ENCODE measurements at places on chromosomes 2 and 18.

DNA sequence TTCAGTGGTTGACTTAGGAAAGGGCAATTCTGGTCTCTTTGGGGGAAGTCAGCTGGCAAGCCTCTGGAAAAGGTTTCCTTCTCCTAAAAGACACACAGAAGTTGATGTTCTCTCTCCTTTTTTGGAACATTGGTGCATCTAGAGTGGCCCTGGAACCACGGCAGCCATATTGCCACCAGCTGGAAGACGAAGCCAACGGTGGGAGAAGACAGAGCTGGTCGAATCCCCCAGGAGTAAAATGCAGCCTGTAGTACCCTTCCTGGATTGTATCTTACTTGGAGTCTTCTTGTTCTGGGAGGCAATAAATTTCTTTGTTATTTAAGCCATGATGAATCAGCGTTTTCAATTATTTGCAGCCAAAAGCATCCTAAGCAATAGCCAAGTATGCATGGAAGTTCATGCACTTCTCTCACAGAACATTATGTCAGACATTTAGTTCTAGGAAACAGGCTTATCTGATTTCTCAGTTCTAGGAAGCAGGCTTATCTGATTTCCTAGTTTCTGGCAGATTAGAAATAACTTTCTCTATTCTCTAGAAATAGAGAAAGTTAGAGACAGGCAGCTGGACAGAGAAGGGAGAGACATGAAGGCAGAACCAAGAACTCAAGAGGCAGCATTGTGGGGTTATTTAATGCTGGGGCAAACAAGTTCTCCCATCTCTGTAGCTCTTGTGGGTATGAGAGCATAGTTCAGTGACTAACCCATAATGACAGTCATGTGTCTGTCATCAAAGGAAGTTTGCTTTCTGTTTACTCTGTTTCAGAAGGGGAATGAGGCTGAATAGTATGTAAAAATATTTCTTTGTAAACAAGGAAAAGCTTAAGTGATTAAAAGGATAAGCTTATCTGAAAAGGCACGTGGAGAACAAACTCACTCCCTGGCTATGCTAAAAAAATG, 40.5 kb upstream of the NABP1 start:
- peak; percentile 89 for DNase-seq

DNA sequence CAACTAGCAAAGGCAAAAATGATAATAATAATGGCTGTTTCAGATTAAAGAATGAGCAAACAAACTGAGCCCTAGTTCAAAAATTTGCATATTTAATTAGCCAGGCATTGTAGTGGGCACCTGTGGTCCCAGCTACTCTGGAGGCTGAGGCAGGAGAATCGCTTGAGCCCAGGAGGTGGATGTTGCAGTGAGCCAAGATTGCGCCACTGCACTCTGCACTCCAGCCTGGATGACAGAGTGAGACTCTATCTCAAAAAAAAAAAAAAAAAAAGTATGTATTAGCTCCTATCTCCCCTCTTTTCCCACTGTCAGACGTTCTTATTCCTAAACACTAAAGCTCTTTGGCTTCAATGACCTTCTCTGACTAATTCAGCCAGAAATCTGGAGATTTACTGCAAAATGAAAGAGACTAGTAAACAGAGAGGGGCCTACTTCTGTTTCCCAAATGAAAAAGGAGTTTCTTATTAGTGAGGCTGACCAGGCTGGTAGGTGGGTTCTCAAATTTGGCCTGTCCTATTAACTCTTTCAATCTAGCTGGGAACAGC, 3.9 kb upstream of the SRBD1 start:
- DNase-seq = no peak

DNA sequence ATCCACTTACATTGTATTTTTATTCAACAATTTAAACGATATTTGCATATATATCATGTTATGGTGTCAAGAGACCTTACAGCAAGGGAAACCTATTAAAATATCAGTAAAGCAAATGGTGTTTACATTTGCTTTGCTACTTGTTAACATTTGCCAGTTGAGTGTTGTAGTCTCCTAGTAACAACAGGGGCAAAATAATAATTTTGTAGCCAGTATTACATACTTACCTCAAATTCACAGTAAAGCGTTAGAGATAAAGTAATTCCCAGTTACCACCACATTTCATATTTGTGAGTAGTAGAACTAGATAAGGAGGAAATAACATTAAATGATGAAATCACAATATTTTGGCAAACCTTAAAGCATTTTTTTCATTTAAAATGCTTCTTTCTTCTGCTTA, 71.3 kb downstream of the FASTKD2 start:
- no peak for DNase-seq

DNA sequence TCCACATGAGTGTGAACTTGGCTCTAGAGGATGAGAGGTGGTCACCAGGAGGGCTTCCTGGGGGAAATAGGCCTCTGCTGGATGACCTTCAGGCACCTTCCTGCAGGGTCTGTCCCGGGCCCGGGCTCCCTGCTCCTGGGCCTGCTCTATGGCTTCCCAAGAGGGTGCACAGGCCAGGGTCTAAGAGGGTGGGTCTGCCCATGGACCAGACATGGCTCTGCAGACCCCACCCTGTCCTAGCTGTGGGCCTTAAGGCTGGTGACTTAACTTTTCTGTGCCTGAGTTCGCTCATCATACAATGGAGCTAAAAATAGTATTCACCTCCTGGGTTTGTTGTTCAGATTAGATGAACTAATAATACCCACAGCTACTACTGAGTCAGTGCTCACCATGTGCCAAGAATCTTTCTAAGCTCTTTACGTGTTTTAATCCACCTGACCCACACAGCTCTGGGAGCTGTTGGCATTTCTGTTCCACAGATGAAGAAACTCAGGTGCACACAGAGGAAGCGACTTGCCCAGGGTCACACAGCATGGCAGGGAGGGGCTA, 14.4 kb downstream of the INHBB start:
- no peak for DNase-seq

- DNase-seq = no peak
These were observed 1027.9 kb upstream of the FAM98A start for GRCh38 chr2:34627003-34627402.

- DNase-seq = no peak
These were observed 131.5 kb upstream of the DLX2 start for GRCh38 chr2:172233987-172234715.

DNA sequence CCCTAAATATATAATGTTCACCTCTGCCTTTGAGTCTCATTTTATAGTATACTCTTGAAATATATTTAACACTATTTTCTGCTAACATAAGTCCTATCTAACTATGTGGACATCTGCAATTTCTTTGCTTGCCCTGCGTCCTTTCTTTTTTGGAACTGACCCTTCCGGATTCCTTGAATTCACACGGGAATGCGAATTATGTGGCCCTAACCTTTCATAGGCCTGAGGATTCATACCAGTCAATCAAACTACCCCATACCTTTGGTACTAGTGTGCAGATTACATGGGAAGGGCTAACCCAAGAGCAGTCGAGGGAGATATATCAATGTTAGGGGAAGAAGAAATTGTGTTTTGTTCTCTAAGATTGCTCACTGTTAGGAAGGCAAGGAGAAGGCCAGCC, 56.4 kb downstream of the NRXN1 start:
- DNase-seq = no peak

- no peak for DNase-seq
These were observed 16.2 kb upstream of the BBS5 start for GRCh38 chr2:169462896-169463695.

DNA sequence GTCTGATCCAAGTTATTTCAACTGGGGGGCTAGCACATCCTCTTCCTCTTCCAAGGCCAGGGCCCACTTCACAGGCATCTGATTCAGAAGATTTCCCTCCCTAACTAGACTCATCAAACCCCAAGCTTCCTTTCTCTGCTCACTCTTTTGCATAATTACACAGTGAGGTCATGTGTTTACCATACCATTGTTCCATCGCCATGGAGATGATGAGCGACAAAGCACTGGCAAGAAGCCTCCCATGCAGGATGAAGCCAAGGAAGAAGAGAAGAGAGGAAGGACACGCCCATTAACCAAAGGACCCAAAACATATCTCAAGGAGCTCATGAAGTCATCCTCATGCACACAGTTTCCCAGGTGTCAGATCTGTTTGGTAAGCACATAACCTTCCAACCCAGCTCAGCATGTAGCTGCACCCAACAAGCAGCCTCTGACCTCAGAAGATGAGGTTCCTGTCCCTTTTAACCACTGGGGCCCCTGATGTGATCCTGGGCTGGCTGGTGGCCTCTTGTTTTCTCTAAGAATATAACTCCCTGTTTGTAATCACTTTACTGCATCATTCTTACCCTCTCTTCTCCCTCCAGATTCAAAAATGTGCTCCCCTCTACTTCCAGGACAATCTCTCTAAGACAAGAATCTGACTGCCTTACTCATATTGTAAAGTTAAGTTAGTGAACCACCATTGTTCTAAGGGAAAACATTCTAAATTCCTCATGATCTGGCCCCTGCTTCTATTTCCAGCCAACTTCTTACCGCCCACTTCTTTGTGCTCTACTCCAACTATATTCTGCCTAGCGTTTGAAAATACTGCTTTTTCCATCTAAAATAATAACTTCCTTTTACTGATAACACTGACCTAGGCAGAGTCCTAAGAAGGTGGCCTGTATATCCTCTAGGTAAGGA, 190.1 kb downstream of the TTC32 start:
- DNase-seq = no peak

DNA sequence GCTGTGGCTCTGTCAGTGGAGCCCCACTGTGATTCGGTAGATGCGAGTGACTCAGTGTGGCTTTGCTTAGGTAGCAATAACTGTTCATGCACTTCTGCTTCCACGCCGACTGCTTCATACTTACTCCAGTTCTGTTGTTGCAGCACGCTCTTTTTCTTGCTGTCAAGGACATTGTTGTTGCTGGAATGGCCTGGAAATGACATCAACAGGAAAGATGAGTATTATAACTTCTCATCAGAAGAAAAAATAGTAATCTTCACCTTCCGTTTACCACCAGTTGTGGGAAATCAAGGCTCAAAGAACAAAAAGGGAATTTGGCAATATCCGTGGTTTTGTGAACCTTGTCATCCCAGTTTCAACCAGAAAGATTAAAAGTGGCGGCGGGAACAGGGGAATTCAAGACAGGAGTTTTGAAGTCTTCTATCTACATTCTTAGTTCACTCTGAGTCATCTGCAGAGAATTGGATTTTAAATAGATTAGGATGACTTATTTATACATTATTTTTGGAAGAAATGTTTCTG, 8.3 kb downstream of the TM4SF20 start:
- DNase-seq = peak; percentile 87

GRCh38 chr2:212974692-212975091, 176.7 kb downstream of the IKZF2 start:
- DNase-seq = peak; percentile 88

DNA sequence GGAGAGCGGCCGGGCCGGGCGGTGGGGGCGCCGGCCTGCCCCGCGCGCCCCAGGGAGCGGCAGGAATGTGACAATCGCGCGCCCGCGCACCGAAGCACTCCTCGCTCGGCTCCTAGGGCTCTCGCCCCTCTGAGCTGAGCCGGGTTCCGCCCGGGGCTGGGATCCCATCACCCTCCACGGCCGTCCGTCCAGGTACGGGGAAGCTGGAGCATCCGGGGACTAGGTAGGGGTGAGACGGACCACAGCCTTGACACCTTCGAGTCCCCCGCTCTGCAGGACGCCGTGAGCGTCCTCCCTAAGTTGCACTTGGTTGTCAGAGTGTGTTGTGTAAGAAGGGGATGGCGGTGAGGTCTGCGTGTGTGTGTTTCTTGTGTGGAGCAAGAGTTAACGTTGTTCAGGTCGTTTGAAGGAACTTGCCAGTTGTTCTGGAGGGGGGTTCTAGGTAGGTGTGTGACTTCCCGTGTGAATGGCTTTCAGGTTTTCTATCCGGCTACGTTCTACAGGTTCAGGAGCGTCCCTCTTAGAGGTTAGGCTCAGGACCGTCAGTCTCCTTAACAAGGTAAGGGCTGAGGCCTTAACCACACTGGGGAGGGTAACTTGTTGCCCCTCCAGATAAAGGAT, 393 bp downstream of the IL1R1 start:
- no peak for DNase-seq

GRCh38 chr18:34970106-34970505, 71.1 kb upstream of the MAPRE2 start:
- DNase-seq = no peak

DNA sequence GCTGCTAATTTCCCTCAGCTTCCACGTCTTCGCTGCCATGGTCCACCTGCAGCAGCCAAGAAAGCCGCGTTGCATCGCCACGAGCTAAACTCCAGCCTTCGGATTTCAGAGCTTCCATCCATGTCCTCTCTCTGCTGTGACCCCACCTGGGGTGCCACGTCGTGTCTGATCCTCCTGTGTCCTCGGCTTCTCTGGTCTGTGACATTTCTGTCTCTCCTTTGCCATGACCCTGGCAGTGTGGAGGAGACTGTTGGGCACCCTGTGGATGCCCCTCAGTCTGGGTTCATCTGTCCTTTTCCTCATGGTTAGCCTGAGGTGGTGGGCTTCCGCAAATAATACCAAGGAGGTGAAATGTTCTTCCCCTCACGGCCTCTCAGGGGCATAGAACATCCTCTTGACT, 106.8 kb downstream of the RTP5 start:
- no peak for DNase-seq

DNA sequence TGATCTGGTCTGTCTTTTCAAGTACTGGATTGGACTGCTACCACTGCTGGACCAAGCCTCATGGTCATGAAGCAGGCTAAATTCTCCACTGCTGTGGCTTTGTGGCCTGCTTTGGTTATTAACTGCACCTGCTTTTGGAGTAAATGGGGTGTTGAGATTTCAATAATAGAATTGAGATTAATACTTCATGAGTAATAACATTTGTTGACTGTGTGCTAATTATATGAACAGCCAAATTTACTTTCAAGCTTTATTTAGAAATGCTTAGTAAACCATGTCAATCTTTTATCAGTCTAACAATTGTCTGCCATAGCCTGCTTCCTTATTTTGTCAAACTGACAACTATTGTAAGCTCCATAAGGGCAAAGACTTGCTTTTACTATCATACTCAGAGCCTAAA, 27.4 kb upstream of the MTIF2 start:
- no peak for DNase-seq

DNA sequence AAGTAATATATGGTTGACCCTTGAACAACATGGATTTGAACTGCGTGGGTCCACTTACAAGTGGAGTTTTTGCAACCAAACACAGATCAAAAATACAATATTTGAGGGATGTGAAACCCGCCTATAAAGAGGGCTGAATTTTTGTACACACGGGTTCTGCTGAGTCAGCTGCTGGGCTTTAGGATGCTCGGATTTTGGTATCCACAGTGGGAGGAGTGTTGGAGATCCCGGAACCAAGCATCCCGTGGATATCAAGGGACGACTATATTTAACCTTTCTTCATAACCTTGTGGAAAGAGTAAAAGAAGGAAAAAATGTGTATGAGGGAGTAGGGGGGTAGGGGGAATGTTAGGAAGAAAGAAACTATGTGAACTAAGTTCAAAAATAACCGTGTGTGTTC, 10.0 kb upstream of the INPP1 start:
- DNase-seq = no peak

DNA sequence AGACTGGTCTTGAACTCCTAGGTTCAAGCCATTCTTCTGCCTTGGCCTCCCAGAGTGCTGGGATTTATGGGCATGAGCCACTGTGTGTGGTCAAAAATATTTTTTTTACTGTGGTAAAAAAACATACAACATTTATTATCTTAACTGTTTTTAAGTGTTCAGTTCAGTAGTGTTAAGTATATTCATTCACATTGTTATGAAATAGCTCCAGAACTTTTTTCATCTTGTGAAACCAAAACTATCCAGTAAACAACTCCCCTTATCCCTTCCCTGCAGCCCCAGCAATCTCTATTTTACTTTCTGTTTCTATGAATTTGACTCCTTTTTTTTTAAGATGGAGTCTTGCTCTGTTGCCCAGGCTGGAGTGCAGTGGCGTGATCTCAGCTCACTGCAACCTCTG, 9.3 kb downstream of the RMC1 start:
- DNase-seq = peak; percentile 54

Measured in inflammatory macrophage treated with lipopolysaccharide for 1 hour (primary cell).